ENCODE measurements at places on chromosomes 7 and 10. TPM values are rescaled to one million over a fixed set of nuclear protein-coding genes. Genes with fewer than 3 reads are reported as not detected.

The FAM3C gene
- 61.0 TPM for total RNA-seq

The ZWINT gene
- 6.2 TPM for total RNA-seq

DNA sequence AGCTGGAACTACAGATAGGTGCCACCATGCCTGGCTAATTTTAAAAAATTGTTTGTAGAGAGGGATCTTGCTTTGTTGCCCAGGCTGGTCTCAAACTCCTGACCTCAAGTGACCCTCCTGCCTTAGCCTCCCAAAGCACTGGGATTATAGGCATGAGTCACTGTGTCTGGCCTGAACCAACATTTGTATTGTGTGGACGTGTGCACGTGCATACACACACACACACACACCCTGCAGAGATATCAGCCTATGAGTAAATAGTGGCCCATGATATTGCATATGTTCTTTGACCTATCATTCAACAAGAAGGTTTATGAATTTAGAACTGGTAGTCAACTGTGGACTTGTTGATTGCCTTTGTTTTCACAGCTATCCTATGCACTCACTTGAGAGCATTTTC is 161.6 kb downstream of the BAMBI start:
- peak; percentile 36 for DNase-seq

The ASZ1 gene
- not detected for total RNA-seq

DNA sequence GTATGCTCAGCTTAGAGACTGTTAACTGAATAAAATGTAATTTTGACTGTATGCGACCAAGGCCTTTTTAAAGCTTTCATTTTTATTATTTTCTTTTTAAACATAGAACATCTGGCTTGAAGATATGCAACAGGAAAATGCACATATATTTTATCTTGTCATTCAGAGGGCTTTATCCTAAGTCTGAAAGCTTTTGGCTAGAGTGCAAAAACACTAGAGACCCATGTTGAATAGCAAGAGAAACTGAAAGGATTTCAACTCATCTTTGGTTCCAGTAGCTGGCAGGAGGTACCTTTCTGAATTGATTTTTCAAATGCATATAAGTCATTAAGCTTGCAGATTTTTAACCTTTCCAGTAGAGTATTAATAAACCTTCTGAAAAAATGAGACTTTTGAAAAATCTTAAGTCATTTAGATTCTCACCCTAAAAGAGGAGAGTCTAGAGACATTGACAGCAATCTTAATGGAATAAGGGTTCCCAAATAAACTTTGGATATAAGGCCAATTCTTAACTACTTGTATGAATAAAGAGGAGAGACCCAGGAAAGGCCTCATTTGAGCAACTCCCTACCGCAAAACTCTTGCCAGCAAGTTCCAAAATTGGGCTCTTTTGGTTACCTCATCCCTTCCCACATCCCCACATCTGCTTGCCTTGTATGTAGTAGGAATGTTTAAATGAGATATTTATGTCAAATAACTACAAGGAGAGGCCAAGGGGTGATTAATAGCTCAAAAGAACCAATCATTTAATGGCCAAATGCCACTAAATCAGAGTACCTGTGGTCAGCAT is 454.4 kb downstream of the HTR7 start:
- DNase-seq = peak; percentile 27

The TUBAL3 gene
- total RNA-seq = not detected
